Natural killer cell (primary cell): ENCODE measurements at places on chromosomes 6 and 20. TPM values are rescaled to one million over a fixed set of nuclear protein-coding genes. Genes with fewer than 3 reads are reported as not detected.

VWA7 gene
- 2.4 TPM for total RNA-seq

AARS2 gene
- total RNA-seq: 14.2 TPM

LAMA4 gene
- not detected for total RNA-seq

GLP1R gene
- total RNA-seq: 3.0 TPM

CCN6 gene
- total RNA-seq: not detected

PSORS1C2 gene
- not detected for total RNA-seq

DEFB114 gene
- not detected for total RNA-seq

APOBEC2 gene
- total RNA-seq: not detected

ZSCAN31 gene
- total RNA-seq: 0.65 TPM

SSTR4 gene
- not detected for total RNA-seq

GSTA1 gene
- not detected for total RNA-seq

TRIM10 gene
- not detected for total RNA-seq

XKR7 gene
- total RNA-seq: not detected

RIPOR3 gene
- not detected for total RNA-seq

E2F1 gene
- total RNA-seq: 4.6 TPM

TCF21 gene
- not detected for total RNA-seq

C6orf15 gene
- total RNA-seq: not detected

PM20D2 gene
- total RNA-seq: 4.9 TPM

BPIFA2 gene
- total RNA-seq: not detected

FRK gene
- total RNA-seq: not detected

RHAG gene
- total RNA-seq: not detected

DDO gene
- 0.50 TPM for total RNA-seq

PCSK2 gene
- total RNA-seq: not detected

TNXB gene
- 15.2 TPM for total RNA-seq

PTGIS gene
- total RNA-seq: not detected

OPRL1 gene
- total RNA-seq: 2.2 TPM
